ENCODE measurements at places on chromosomes 2 and 18.
A peak's percentile ranks its signal among the peaks of the same experiment; 100 is the strongest.

DNA sequence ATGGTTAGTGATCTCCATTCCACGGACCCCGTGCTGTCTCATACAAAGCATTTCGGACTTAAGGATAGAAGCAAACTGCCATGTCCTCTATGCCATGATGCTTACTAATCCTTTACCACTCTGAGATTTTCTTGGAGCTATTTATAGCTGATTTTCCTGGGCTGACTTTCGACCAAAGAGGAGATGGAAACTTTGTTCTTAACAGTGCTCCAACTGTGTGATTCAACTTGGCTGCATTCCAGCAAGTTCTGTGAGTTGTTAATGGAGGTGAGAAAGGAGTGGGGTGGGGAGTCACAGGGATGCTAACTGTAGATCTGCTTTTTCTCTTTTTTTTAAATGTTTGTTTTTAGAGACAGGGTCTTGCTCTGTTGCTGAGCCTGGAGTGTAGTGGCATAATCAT is 45.5 kb upstream of the MSH2 start:
- no peak for DNase-seq

DNA sequence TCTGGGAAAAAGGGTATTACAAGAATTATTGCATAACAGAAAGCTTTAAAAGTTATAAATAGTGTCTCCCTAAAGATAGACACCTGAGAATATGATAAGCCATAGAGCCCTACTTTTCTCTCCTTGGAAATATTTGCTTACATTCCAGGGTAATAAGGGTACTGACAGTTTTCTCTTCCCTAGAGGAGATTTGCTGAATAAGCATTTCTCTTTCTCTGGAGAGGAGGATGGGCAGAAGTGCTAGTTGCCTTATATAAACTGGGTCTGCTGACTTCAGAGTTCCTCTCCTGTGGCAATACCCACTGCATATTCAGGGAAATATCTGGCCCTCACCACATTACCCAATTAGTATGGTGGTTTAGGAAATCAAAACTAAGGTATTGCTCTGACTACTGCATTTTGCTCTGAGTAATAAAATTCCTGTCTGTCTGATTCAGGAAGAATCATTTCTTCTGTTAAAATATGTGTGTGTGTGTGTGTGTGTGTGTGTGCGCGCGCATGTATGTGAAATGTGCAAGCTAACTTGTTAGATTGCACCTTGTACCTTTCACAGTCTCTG is 1391.3 kb downstream of the DSC3 start:
- no peak for DNase-seq

DNA sequence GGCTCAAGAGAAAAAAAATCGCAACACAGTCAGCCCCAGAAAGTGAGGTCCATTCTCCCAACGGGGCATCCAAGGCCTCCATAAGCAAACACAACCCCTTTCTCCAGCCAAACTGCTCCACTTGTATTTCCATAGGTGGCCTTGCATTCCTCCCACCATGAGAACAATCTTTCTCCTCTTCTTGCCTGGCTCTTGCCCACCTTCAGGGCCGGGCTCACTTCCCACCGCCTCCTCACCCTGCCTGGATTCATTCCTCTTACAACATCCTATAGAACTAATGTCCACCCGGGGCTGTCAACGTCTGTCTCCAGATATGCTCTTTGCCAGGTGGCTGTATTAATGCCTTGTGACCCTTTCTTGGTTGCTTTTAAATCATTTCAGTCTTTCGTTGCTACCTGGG is 124.5 kb downstream of the SMAD7 start:
- no peak for DNase-seq

- DNase-seq = peak; percentile 55
Measured at GRCh38 chr2:85437488-85438200, 19.1 kb downstream of the SH2D6 start.

DNA sequence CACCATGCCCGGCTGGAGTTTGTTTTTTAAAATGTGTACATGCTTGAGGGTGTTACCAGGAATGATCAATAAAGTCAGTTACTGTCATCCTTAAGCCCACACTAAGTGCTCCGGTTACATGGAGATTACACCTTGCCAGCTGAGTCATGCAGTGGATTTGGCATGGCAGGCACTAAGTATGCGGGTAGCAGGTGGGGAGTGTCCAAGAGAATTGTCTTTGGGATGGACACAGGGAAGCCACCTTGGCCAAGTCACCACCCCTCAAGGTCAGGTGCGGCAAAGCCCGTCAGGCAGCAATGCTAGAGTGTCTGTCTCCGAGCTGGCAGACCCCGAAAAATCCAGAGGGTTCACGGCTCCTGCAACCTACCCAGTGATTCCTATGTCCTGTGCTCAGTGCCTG is 54.8 kb downstream of the GBX2 start:
- no peak for DNase-seq

- DNase-seq = no peak
Measured at GRCh38 chr2:14454202-14454601, 178.3 kb upstream of the LRATD1 start.

- DNase-seq = no peak
Measured at GRCh38 chr2:240553956-240554480, 3.8 kb downstream of the ANKMY1 start.

DNA sequence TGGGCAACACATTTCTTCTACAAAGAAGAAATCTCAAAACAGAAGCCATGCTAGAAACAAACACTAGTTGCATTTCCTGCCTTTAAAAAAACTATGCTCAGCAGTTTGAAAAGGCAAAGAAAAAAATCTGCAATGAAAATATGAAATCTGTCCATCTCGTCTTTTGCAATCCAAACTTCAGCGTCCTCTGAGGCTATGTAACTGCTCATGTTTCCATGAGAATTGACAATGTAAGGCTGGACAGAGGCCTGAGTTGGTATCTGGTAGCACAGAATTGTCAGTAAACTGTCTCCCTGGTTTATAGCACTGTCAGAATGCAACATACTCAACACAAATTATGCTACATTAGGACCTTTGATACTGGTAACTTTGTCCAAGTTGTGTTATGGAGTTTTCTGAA is 429.9 kb downstream of the ARHGAP15 start:
- DNase-seq = no peak

GRCh38 chr2:137254052-137254451 is 488.7 kb downstream of the THSD7B start:
- no peak for DNase-seq

GRCh38 chr2:240165661-240166060 is 25.2 kb upstream of the OTOS start:
- no peak for DNase-seq

DNA sequence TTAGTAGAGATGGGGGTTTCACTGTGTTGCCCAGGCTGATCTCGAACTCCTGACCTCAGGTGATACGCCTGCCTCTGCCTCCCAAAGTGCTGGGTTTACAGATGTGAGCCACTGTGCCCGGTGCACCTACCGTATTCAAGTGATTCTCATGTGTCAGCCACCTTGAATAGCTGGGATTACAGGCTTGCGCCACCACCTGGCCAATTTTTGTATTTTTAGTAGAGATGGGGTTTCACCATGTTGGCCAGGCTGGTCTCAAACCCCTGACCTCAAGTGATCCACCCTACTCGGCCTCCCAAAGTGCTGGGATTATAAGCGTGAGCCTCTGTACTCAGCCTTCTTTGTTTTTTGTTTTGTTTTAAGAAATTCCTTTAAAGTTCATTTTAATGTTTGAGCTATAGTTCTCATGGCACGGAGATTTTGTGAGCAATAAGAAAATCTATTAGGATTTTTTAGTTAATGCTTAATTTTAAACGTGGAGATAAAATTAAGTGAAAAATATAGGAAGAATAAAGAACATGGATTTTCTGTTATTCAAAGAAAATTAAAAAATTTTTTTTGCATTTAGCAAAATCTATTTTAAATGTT is 242.6 kb downstream of the PHLPP1 start:
- DNase-seq = no peak

DNA sequence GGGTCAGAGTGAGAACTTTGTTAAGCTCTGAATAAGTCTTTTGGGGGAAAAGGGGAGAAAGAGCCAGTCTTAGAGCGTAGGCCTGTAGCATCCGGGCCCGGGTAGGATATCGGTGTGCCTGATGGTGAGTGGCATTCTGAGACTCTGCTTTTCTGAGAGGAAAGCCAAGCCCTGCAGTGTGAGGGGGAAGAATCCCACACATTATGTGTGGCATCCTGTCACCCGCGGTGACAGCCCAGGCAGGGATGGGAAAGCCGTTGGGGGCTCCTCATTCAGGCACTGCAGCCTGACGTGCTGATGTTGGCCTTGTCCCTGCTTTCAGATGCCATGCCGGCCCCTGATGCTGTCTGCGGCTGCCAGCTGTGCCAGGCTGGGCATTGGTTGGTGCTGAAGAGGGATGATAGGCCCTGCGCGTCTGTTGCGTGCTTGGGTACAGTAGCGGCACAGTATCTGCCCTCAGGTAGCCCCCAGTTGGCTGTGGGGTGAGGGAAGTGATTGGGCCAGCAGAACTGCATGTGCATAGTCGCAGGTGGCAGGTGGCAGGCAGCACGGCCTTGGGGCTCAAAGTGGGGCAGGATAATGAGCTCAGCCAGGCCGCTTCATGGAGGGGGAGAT is 37.6 kb downstream of the GLI2 start:
- DNase-seq = no peak

- DNase-seq = no peak
Measured at GRCh38 chr2:157831573-157832315, 44.4 kb downstream of the ACVR1 start.

GRCh38 chr2:200814276-200814815 is 2.6 kb downstream of the BZW1 start:
- no peak for DNase-seq

DNA sequence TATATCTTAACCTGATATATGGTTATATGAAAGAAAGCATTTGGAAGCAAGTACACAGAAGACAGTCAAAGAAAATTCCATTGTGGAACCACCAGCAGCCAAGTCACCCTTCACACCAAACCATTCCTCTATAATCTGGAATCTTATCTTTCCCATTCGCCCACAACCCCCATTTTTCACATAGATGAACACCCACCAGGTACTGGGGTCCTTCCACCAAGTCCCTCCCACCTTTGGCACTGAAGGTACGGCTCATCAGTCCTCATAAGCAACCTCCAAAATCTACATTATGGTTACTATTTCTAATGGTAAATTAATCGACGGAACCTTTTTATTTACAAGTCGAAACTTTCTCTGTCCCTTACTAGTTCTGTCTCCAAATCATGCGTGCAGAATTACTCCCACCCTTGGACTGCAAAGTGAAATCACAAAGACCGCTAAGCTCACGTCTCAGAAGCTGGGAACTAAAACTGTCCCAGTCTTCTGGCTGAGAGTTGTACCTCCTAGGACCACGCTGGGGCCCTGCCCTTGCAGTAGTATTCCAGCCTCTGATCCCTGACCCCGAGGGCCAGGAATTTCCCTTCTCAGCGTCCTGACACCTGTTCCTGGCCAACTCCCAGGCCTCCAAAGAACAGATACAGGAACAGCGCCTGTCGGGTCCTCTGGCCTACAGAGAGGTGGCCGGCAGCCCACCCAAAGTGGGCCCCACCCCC is 702 bp downstream of the OLA1 start:
- no peak for DNase-seq

DNA sequence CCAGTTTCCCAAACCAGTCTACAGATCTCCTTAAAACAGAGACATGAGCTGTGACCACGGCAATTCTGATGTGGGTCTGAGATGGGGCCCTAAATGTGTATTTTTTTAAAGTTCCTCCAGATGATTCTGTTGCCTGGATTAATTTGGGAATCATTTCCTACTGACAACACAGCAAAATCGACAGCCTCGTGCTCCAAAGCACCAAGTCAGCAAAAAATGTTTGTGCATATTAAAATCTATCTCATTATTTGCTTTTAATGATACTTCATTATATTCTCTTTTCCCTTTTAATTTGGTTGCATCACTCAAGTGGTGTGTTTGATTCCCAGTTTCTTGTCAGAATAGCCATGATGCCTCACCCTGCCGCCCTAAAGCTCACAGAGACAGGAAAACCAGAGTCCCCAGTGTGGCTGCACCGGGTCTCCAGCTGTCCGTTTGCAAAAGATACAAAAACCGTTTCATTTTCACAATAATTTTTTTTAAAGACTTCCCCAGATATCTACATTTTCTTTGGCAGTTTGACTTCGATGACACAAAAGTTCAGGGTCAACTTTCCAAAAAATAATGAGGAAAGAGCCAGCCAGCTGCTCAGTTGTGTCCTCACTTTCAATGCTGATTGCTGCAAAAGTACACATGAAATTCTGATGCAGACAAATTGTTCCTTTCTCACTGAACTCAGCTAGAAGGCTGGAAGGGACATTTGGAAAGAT is 443.2 kb upstream of the ID2 start:
- no peak for DNase-seq

- DNase-seq = no peak
Measured at GRCh38 chr2:29202819-29203495, 87.7 kb downstream of the CLIP4 start.

DNA sequence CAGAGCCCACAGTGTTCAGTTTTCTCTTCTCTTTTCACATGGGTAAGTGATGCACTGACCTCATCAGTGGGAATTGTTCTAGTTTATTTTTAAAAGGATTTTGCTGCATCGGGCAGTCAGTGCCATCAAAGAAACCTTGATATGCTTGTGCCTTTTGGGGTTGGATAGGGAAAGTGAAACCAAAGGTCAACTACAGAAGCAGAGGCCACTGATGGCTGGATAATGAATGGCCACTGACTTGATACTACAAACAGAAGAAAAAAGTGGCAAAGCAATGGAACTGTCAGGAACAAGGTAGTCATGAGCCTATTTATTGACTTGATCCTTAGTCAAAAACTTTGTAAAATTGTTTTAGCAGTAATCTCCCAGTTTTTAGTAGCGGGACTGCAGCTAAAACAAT is 636.3 kb upstream of the ZEB2 start:
- no peak for DNase-seq

- DNase-seq = no peak
Measured at GRCh38 chr2:23027396-23027795, 357.6 kb upstream of the KLHL29 start.

DNA sequence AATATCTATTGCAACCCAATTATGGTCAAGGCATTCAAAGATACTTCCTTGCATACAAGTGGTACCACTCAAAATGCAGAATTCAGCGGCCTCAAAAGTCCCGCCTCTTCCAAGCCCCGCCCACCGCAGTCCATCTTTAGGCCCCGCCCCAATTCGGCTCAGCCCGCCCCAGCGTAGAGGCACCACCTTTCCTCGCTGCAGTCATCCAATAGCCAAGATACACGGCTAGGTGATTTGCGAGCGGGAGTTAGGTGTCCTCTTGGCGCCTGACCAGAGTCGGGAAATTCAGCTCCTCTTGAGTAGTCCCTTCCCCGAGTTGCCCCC is 431 bp upstream of the SEC11C start:
- DNase-seq = peak; percentile 84

DNA sequence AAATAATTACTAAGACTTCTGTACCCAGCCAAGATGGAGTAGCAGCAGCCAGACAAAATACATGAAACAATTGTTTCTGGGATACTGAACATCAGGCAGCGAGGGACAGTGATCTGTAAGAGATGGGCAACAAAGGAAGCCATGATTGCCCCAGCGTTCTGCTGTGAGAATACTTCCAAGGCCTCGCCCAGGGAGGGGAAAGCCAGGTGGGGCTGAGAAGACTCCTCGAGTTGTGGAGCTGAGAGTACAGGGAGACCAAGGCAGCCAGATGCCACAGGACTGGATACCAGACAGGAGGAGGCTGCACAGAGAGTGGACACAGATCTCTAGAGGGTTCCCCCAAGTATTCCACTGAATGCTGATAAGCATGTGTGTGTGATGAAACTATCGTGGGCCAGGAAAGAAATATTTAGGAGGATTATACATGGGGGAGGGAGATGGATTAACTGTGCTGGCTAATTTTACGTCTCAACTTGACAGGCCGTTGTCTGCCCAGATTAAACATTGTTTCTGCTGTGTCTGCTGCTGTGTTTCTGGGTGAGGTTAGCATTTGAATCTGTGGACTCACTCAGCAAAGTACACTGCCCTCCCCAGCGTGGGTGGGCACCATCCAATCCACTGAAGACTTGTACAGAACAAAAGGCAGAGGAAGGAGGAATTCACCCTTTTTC is 10.2 kb upstream of the LIMS2 start:
- no peak for DNase-seq

- no peak for DNase-seq
Measured at GRCh38 chr2:9699139-9700108, 68.6 kb upstream of the YWHAQ start.

All from activated CD8-positive, alpha-beta memory T cell treated with anti-CD3 and anti-CD28 coated beads for 4 hours (primary cell).